HFFc6 (cell line): ENCODE measurements at places on chromosomes 6 and 20. TPM values are rescaled to one million over a fixed set of nuclear protein-coding genes. Genes with fewer than 3 reads are reported as not detected.

Gene GPR6
- not detected in 3 replicates for total RNA-seq

Gene GNRH2
- total RNA-seq: not detected in 2 replicates

DNA sequence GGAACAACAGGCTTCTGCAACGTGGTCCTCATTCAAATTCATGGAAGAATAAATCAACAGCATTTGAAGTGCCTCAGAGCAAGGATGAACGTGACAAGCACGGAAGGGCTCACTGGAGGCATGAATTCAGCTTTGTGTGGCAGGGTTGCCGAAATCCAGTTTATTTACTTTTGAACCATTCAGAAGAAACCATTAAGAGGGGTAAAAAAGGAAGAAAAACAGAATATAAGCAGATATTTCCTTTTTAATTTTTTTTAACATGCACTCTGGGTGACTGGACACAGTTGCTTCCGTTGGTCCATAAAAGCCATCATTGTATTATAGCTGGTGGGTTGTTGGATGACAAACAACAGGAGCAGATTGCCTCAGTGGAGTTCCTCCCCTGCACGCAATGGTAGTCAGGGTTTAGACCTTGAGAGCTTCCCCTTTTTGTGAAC is 17.3 kb upstream of the SNRPB2 start:
- no peak for DNase-seq

DNA sequence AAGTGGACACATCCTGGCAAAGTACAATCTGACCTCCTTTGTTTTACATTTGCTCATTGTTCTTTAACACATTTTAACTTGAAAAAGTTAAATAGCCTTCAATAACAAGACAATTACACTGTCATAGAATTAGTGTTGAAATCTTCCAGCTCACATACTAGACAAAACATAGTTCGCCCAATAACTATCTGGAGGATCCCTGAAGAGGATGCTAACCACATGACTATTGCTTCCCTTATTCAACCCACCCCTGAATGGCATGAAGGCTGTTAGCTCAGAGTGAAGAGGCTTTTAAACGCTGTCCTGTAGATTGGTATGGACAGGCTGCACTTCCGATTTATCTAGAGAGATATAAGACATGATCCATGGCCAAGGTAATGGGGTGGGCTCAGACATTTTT is 15.0 kb upstream of the DSE start:
- no peak for DNase-seq

DNA sequence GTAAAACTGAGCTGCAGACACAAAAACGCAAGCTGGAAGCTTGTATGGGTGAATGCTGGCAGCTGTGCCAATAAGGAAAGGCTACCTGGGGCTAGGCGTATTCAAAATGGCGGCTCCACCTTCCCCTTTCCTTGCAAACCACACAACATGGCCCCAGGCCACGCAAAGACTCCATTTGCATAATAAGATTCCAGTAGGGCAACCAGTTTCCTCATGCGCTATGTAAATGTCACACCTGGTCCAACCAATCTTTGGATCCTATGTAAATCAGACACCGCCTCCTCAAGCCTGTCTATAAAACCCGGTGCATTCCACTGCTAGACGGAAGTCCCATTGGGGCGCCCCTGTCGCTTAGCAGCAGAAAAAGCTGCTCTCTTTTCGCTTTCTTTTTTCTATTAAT is 505.9 kb upstream of the BTBD3 start:
- no peak for DNase-seq

DNA sequence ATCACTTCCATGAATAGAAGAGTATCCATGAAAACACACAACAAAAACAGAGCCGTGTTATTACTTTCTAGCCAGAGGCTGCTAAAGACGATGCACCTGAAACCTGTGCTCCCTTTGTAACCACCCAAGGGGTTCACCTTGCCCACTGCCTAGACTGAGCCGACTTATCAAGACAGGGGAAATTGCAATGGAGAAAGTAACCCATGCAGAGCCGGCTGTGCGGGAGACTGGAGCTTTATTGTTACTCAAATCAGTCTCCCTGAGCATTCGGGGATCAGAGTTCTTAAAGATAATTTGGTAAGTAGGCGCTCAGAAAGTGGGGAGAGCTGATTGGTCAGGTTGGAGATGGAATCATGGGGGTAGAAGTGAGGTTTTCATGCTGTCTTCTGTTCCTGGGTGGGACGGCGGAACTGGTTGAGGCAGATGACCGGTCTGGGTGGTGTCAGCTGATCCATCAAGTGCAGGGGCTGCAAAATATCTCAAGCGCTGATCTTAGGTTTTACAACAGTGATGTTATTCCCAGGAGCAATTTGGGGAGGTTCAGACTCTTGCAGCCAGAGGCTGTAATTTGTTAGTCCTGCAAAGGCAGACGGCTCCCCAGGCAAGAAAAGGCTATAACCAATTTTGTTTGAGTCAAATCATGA is 366.6 kb downstream of the PREX1 start:
- no peak for DNase-seq

DNA sequence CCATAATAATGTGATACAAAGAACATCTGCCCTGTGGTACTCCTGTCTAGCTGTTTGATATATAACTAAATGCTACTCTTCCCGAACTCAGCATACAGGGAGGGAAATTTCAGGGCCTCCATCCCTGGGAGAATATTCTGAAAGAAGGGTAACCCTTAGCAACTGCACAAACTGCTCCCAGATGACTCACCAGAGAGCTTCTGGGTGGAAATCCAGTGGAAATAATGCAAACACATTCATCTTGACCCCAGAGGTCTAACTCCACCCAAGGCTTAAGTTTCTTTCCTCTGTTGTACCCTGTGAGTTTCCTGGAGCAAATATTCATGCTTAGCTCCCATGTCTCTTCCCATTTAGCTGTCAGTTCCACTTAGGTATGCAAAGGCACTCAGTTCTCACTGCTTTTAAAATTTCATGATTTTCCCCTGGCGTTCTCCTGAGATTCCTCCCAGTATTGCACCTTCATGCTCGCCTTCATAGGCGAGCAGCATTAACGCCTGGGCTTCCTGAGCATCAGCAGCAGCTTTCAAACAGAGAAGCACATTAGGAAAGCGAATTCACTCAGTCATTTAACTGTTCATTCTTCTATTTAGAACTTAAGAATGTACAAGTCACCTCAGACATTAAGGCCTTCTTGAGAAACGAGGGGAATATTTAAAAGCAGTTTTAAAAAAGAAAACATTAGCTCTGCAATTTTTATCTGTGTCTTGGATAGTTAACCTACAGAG is 43.8 kb upstream of the LAMA4 start:
- DNase-seq: peak; percentile 94
